ENCODE measurements at places on chromosomes 7 and 10. TPM values are rescaled to one million over a fixed set of nuclear protein-coding genes. Genes with fewer than 3 reads are reported as not detected.

DNA sequence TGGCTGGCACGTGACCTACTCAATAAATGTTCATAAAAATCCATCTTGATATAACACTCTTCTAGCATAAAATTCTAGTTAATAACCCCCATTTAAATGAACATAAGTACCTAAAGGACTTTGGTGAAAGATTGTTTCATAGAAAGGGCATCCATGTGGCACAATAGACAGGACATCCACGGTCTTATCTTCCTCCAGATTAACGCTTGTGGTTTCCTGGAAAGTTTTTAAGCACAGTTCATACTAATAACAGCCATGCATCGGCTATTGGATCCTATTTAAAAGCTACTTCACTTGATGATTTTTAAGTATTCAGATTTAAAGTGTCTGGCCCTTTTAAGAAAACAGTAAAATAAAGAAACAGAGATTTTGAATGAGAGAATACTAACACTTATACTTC lies 288.3 kb downstream of the AHR start:
- no peak overlapping the region for H3K4me3 ChIP-seq
- no peak overlapping the region for H3K27ac ChIP-seq
- no peaks in the 10 kb centered on the region for H3K36me3 ChIP-seq
- H3K27me3 ChIP-seq: no peaks in the 10 kb centered on the region
- no peak for DNase-seq

GRCh38 chr10:930625-931325 lies 730 bp downstream of the LARP4B start:
- H3K4me1 ChIP-seq: peaks cover 25% of the 10 kb centered on the region
- H3K4me3 ChIP-seq: peak overlapping the region; percentile 83
- H3K36me3 ChIP-seq: peaks cover 68% of the 10 kb centered on the region
- H3K27ac ChIP-seq: peak overlapping the region; percentile 87

The GSAP gene
- 26.0 TPM for total RNA-seq

The TET1 gene
- total RNA-seq: 1.2 TPM

DNA sequence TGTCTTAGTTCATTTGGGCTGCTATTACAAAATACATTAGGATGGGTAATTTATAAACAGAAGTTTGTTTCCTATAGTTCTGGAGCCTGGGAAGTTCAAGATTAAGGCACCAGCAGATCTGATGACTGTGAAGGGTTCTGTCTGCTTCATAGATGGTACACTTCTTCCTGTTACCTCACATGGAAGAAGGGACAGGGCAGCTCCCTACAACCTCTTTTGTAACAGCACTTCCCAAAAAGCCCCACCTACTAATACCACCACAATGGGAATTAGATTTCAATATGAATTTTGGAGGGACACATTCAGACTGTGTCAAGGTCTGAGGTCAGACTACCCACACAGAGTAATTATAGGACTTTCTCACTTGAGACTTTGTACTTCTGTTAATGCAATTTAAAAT lies 260.3 kb downstream of the ARHGAP12 start:
- no peak overlapping the region for H3K27ac ChIP-seq
- H3K36me3 ChIP-seq: no peaks in the 10 kb centered on the region
- no peak for DNase-seq
- peaks cover 64% of the 10 kb centered on the region for H3K27me3 ChIP-seq
- no peaks in the 10 kb centered on the region for H3K4me1 ChIP-seq
- no peak overlapping the region for H3K4me3 ChIP-seq

DNA sequence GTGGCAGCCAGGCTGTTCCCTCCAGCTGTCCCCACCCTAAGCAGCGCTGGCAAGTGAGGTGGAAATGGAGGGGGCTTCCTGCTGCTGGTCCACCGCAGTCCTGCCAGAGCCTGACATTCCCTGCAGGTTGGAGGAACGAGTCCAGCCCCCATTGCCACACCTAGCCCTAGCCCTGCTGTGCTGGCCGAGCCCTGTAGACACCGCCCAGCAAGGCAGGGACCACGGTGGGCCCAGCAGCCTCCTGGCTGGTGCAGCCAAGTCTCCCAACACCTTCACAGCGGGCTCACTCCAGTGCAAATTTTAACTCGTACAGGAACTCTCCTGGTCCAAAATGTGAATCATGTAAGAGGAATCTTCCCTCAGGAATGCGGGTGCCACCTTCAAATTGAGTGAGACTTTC lies 116.3 kb downstream of the PAXIP1 start:
- no peak for DNase-seq
- no peaks in the 10 kb centered on the region for H3K27me3 ChIP-seq
- H3K4me1 ChIP-seq: no peaks in the 10 kb centered on the region
- H3K4me3 ChIP-seq: no peak overlapping the region
- H3K36me3 ChIP-seq: no peaks in the 10 kb centered on the region
